Colonic mucosa (tissue), 4 donors: ENCODE measurements at places on chromosomes 1 and 21. TPM values are rescaled to one million over a fixed set of nuclear protein-coding genes. Genes with fewer than 3 reads are reported as not detected.

LAMC2 gene
- 27.7 TPM for total RNA-seq

PBX1 gene
- 53.7 TPM for total RNA-seq

LRRC7 gene
- total RNA-seq, result 0.22 TPM

GREM2 gene
- total RNA-seq, result 8.4 TPM

HEATR1 gene
- 26.6 TPM for total RNA-seq

FAM3B gene
- 0.35 TPM for total RNA-seq

RBP7 gene
- total RNA-seq, result 1.6 TPM

GRCh38 chr1:36934061-36934460 lies 100.3 kb downstream of the GRIK3 start:
- no peak for DNase-seq

GRCh38 chr1:115453666-115454065 lies 115.6 kb upstream of the NGF start:
- no peak for DNase-seq

DNA sequence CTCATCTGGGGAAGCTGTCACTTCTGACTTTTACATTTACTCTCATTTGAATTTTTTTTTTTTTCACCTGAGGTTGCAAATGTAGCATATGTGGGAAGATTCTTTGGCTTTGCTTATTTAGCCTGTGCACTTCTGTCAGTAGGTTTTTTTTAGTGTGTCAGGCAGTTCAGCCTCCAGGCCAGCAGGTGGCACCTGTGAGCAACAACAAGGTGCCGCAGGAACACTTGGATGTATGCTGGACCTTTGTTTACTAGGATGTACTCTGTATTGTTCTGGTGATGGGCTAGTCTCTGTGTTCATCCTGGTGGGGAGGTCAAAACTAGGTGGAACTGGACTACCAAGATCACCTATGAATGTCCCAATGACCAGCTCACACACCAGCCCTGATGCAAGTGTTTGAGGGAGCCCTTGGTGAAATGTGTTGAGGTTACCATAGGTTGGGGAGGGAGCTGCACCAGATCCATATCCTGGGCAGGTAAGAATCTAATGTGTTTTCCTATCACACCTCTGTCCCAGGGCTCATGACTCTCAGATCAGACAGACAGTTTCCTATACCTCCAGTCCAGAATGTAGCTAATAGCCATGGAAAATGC lies 618.2 kb downstream of the BRINP3 start:
- DNase-seq, result peak; percentile 21

GRCh38 chr1:205458777-205459566 lies 3.1 kb upstream of the BLACAT1 start:
- DNase-seq, result no peak

- no peak for DNase-seq
Observed at GRCh38 chr1:11573116-11573692, 81.0 kb downstream of the FBXO2 start.

GRCh38 chr1:150925080-150925479 lies 1.1 kb upstream of the SETDB1 start:
- peak; percentile 30 for DNase-seq

DNA sequence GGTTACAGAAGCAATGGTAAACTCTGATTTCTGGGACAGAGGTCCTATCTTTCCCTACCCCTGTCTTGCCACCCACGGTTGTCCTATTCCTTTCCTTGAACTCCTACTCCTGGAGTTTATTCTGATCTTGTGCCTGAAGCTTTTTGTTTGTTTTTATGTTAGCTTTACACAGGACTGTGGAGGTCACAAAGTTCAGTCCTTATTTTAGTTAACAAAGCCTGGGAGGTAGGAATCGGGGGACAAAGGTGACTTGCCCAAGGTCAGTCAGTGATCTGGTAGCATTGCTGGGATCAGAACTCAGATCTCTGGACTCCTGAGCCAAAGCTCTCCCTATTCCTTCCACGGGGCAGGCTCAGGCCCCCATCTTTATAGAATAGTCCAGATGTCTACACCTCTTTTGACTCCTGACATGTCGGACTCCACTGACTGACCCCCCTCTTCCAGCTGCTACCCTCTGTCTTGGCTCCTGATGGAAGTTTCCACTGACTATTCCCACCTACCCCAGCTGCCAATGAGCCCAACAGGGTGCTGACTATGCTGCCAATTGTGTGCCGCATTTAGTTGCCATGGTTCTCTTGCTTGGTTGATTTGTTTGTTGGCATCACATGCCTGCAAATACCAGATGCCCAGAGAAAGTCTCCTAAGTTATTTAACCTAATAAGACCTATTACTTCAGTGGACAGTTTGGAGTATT lies 9.9 kb downstream of the F5 start:
- DNase-seq, result no peak

DNA sequence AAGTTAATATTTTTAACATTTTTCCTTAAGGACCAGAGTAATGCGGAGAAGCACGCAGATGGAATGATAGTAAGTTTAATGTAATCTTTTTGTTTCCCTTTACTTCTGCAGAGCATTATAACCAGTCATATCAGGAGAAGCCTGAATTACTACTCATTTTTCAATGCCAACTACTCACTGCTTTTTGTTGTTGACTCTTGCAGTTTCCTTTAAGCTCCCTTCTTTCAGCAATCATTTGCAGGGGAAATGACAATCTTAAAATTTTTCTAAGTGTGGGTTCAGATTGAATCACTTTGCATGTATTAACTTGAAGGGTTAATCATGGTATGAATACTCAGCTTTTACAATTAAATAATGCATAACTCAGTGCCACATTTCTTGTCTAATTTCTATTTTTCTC lies 122.2 kb downstream of the NRDC start:
- no peak for DNase-seq

- DNase-seq, result no peak
Observed at GRCh38 chr1:97791251-97791650, 129.6 kb downstream of the DPYD start.

DNA sequence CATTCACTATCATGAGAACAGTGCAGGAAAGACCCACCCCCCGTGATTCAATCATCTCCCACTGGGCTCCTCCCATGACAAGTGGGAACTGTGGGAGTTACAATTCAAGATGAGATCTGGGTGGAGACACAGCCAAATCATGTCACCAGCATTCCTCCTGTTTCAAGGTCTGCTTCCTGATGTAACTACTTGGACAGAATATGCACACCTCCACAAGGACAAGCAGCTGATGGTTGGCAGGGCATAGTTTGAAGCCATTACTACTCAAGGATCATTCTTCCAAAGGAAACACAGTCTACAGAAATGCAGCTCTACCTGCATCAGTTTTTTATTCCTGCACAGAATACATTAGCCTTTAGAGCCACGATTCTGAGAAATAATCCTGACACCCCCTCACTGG lies 28.5 kb upstream of the RNF2 start:
- no peak for DNase-seq

GRCh38 chr1:33338440-33339211 lies 17.7 kb upstream of the A3GALT2 start:
- no peak for DNase-seq

DNA sequence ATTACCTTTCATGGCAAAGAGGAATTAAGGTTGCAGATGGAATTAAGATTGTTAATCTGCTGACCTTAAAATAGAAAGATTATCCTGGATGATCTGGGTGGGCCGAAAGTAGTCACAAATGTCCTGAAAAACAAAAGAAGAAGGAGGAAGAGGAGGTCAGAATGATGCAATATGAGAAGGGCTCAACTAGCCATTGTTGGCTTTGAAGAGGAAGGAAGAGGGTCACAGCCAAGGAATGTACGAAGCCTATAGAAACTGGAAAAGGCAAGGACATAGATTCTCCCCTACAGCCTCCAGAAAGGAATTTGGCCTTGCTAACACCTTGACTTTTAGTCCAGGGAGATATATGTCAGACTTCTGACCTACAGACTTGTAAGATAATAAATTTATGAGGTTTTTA lies 39.4 kb upstream of the FMOD start:
- DNase-seq, result no peak

GRCh38 chr21:35357041-35357780 lies 308.1 kb upstream of the RUNX1 start:
- DNase-seq, result no peak

- DNase-seq, result peak; percentile 15
Observed at GRCh38 chr1:47681735-47682134, 243.9 kb downstream of the FOXD2 start.

GRCh38 chr1:192554904-192555303 lies 20.7 kb upstream of the RGS1 start:
- no peak for DNase-seq

DNA sequence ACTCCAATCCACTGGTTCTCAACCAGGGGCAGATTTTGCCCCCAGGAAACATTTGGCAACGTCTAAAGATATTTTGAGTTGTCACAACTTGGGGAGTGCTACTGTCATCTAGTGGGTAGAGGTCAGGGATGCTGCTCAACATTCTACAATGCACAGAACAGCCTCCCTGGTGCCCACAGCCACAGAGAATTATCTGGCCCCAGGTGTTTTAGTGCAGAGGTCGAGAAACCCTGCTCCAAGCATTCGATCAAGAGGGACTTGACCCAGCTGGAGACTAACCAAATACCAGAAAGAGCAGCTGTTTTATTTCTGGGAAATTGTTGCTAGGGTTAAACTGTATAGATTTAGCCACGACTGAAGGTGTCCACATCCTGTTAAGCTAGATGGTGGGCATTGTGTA lies 19.2 kb downstream of the CD247 start:
- no peak for DNase-seq

- peak; percentile 72 for DNase-seq
Observed at GRCh38 chr1:43147625-43148327, 24.3 kb downstream of the EBNA1BP2 start.

- DNase-seq, result no peak
Observed at GRCh38 chr1:158933621-158934020, 2.3 kb downstream of the PYHIN1 start.

GRCh38 chr1:212680680-212681389 lies 18.8 kb downstream of the BATF3 start:
- no peak for DNase-seq

DNA sequence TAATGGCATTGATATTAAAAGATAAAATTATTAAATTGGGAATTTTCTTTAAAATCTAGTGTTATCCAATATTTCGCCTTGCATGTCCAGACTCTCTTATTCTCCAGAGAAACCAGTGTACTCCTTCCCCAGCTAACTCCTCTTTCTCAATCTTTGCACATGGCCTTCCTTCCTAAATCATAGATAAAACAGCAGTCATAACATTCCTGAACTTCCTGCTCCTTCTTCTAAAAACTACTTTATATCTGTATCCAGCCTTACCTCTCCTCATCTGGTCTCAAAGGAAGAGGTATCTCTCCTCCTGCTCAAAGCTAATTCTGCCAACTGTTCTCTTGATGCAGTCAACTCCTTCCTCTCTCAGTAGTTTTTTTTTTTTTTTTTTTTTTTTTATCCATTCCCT lies 39.5 kb upstream of the NEK7 start:
- DNase-seq, result no peak

- peak; percentile 46 for DNase-seq
Observed at GRCh38 chr1:19563324-19564097, 78.2 kb upstream of the CAPZB start.

- DNase-seq, result peak; percentile 95
Observed at GRCh38 chr1:23562137-23562876, 3.0 kb upstream of the ID3 start.

GRCh38 chr1:243572940-243573339 lies 277.1 kb downstream of the AKT3 start:
- no peak for DNase-seq

DNA sequence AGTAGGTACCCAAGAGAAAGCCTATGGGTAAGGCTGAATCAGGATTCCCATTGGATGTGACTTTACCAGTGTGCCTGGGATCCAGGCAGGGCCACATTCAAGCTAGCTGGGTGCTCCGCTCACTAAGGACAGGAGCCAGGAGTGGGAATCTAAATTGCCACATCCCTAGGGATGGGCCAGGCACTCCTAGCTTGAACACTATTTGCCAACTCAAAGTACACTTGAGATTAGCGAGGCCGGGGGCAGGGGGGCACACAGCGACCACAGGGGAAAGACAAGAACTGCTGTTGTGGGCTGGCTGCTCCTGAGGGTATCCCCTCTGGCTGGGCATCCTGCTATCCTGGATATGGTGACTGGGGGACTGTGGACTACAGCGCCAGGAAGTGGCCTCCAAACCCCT lies 4.3 kb downstream of the SLC45A3 start:
- peak; percentile 78 for DNase-seq

- DNase-seq, result no peak
Observed at GRCh38 chr1:200262326-200262965, 147.4 kb downstream of the ZNF281 start.

DNA sequence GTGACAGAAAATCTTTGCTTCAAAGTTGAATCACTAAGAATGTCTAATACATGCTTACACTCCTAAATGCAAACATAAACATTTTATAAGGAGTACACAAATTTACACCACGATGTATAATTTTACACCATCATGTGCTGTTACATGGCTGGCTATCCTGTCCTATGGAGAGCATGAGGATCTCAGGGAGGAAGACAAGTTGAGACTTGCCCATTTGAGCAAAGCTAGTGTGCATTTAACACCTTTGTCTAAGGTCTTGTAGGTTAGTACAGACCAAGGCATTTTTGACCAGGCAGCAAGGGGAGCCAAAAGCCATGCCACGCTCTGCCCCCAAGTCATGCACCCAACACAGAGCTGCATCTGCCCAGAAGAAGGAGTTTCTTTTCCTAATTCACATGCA lies 14.5 kb upstream of the COG2 start:
- DNase-seq, result no peak

DNA sequence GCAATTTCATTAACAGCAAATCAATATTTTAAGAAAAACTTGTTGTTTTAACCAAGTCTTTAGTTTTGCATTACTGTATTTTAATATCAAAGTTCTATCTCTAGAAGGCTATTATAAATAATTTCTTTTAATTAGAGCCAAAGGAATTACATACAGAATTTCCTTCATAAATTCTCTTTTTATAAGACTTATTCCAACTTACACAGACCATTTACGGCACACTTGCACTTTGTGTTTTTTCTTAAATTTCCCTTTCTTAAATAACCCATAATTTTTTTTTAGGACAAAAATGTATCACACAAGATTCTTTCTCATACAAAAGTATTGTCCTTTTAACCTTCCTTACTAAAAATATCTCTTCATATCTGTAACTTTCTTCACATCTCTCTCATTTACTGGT lies 458.5 kb upstream of the CHRM3 start:
- no peak for DNase-seq

GRCh38 chr1:29590583-29591565 lies 354.6 kb downstream of the PTPRU start:
- no peak for DNase-seq

DNA sequence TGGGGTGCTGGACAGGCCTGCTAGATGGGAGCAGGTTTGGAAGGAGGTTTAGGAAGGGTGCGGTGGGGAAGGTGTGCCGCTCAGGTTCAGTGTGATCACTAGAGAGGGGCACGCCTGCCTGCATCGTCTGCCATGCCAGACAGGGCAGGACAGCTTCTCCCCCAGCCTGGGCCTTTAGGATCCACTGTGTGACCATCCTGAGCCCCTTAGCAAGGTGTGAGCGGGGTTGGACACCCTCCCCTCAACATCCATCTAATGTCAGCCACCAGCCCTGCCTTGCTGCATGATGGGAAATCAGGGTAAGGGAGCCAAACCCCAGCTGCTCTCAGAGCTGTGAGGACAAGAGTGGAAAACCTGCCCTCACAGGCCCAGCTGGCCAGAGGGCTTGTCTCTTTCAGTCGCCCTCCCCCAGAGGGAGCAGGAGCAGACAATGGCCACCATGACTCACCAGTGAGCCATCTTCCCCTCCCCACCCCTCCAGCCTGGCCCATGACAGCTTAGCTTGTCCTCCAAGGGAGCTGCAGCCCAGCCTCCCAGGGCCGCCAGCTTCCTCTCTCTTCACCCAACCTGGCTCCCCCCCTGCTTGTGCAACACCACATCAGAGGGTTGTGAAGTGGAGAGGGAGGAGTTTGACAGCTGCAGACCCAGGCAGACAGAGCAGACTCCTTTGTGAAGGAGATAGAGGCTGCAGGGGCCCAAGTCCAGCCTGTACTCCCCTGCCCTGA lies 37.0 kb downstream of the NUAK2 start:
- DNase-seq, result peak; percentile 75

- DNase-seq, result no peak
Observed at GRCh38 chr1:204188959-204189639, 7.2 kb downstream of the KISS1 start.
